ENCODE measurements at places on chromosomes 1 and 21.

DNA sequence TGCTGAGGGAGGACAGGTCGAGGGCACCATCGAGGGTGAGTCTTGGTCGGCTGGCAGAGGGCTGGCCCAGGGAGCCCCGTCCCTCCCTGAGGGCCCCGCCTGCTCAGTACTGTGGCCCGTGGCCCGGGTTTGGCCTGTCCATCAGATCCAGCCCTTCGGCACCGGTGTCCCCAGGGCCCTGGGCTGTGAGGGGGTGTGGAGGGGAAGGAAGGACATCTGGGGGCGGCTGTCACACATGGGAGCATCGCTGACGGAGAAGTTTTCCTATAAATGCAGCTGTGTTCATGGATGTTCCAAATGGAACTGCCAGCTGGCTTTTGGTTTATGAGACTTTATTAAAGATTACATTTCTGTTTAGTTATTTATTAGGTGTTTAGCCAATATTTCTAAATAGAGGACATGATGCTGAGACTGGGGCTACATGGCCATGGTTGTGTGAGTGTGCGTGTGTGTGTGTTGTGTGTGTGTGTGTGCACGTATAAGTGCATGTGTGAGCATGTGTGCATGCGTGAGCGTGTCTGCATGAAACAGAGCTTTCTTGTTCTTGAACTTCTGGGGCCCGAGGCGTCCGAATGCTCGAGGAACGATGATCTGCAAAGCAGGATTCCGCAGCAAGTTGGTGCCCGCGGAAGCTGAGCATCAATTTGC, 54.3 kb downstream of the SLX9 start:
- no peak for DNase-seq

GRCh38 chr21:37430184-37430821, 63.7 kb downstream of the DYRK1A start:
- no peak for DNase-seq

GRCh38 chr1:79155991-79156390, 149.5 kb upstream of the ADGRL4 start:
- DNase-seq = no peak

- no peak for DNase-seq
These were observed 12.3 kb upstream of the PHC2 start for GRCh38 chr1:33443080-33443704.

GRCh38 chr1:213623862-213624261, 363.9 kb upstream of the PROX1 start:
- DNase-seq = no peak

DNA sequence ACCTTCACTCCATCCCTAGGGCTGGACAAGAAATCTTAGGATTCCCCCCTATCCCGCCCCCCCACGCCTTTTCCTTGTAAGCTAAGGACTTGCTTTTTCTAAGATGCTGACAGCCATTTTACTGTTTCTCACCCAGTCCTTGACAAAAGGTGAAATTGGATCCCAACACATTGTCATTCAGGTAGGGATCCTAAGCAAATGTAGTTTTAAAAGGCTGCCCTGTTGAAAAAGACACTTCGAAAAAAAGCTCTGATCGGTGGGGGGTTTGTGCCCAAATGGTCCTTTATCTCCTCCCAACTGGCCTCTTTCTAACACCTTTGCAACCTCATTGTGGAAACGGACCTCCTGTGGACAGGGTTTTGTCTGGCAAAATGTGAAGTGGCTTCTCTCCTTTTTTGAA, 2.9 kb downstream of the CACHD1 start:
- no peak for DNase-seq

- no peak for DNase-seq
These were observed 218.9 kb upstream of the C1orf174 start for GRCh38 chr1:4118746-4119515.

GRCh38 chr1:223230161-223230881, 87.3 kb upstream of the TLR5 start:
- no peak for DNase-seq

DNA sequence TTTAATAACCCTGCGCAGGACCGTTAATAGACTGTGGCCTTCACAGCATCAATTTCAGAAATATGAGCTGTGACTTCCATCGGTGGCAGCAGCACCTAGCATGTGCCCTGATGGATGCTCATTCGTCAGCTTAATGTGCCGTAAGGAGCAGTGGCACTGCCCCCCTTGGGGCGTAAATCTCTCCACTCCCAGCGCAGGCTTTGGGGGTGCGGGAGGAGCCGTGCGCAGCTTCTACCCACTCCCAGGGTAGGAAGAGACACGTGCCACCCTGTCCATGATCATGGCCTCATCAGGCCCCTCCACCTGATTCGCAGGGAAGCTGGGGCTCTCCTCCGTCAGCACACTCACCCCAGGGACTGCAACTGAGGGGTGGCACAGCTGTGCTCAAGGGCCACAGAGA, 149.5 kb downstream of the NPHP4 start:
- DNase-seq = no peak

GRCh38 chr1:171742577-171742922, 685 bp upstream of the VAMP4 start:
- peak; percentile 60 for DNase-seq

DNA sequence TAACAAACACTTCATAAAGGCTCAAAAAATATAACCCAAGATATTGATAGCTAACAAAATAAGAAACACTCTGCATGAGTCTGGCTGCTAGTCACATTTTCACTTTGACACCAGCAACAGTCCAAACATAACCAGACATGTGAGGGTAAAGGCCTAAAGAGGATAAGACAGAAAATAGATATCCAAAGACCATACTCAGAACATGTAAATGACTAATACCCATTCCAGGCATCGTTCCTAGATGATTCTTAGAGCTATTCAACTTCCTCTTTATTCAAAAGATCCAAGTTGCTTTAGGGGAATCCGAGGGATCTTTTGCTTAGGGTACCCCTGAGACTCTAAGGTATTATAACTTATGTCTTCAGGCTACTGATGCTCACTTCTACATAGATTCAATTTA, 5.1 kb downstream of the COL24A1 start:
- DNase-seq = no peak

DNA sequence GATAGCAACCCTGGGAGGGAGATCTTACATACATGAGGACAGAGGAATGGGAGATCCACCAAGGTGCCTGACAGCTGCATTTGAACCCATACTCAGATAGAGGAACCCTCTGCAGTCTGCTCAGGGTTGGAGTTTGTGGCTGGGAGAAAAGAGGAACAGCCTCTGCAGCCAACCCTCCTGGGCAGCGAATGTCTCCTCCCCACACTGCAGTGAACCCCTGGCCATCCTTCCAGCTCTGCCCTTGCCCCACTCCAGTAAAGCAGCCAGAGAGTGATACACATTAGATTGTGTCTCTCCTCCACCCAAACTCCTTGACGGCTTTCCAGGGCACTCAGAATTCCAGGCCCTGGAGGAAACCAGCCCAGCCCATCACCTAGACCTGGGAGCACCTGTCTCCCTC, 137.7 kb downstream of the RUNX1 start:
- DNase-seq = no peak

DNA sequence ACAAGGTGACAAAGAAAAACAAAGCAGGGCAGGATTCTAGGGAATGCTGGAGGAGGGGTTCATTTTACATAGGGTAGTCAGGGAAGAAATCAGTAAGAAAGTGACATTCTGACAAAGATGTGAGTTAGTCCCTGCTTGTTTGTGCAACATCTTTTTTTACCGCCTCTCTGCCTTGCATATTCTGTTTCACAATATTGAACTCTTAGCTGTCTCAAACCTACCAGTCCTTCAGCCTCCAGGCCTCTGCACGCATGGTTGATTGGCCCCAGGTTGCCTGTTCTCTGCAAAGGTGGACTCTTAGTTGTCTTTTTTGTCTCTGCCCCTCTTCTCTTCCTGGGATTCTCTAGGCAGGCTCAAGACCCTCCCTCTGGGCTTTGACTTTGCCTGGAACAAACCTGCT, 152.2 kb upstream of the RUNX1 start:
- DNase-seq = no peak

GRCh38 chr1:109190189-109190588, 23.5 kb upstream of the SARS1 start:
- DNase-seq = no peak

- DNase-seq = no peak
These were observed 154.2 kb downstream of the CNIH3 start for GRCh38 chr1:224770336-224770693.

DNA sequence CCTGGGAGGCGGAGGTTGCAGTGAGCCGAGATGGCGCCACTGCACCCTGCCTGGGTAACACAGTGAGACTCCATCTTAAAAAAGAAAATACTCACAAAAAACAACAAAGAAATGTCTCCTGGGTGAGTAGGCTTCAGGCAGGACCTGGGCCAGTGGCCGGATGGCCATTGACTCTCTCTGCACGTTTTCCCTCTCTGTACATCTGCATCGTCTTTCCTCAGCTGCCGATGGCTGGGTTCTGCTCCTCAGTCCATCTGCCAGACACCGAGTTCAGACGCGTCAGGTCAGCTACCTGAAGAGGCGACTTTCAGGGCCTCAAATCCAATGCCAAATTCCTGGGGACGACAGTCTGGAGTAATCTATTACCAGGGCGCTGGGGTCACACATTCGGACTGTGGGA, 199.3 kb downstream of the CAMTA1 start:
- DNase-seq = peak; percentile 15

GRCh38 chr1:209218981-209219380, 364.5 kb upstream of the CAMK1G start:
- DNase-seq = no peak

DNA sequence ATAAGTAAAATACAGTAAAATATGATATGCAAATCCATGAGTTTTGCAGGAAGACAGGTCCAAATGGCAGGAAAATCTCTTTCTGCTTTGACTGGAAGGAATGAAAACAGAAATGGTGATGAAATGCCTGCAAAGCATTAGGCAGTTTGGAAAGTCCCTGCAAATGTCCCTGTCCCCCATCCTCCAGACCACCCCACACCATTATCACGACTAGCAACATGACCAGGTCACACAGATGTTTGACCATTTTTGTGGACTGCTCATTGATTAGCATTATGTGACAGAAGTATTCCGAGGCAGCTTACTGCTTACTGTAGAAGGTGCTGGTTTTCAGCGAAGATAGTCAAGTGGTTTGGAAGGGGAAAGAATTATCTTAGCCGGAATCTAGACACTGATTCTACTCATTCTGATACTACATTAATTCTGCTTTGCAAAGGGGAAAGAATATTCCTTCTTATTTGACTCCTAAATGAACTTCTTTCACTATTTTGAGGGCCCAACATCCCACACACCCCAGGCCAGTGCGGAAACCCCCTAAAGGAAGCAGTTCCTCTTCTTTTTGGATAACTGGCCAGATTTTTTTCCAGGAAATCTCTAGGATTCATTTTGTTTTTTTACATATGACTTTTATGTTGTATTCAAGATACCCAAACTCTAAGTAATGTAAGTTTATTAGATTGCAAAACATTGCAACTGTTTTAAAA, 9.5 kb upstream of the CR2 start:
- DNase-seq = no peak

DNA sequence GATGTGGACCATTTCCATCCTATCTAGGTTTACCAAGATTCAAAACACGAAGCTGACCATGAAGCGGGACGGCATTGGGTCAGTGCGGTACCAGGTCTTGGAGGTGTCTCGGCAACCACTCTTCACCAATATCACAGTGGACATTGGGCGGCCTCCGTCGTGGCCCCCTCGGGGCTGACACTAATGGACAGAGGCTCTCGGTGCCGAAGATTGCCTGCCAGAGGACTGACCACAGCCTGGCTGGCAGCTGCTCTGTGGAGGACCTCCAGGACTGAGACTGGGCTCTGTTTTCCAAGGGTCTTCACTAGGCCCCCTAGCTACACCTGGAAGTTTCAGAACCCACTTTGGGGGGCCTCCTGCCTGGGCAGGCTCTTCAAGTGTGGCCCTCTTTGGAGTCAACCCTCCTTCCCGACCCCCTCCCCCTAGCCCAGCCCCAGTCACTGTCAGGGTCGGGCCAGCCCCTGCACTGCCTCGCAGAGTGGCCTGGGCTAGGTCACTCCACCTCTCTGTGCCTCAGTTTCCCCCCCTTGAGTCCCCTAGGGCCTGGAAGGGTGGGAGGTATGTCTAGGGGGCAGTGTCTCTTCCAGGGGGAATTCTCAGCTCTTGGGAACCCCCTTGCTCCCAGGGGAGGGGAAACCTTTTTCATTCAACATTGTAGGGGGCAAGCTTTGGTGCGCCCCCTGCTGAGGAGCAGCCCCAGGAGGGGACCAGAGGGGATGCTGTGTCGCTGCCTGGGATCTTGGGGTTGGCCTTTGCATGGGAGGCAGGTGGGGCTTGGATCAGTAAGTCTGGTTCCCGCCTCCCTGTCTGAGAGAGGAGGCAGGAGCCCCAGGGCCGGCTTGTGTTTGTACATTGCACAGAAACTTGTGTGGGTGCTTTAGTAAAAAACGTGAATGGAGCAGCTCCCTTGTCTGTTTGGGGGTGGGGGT, 864 bp upstream of the CCDC24 start:
- DNase-seq = no peak

Data from cerebellum (tissue), 4 donors.